NCI-H1105 treated with DMSO at 0.1 percent for 48 hours (cell line): ENCODE measurements at places on chromosomes 7 and 10.

- no peak for DNase-seq
Measured at GRCh38 chr10:74917481-74918077, 91.2 kb downstream of the KAT6B start.

- DNase-seq: peak; percentile 30
Measured at GRCh38 chr7:100799037-100799896, 28.1 kb downstream of the EPHB4 start.

GRCh38 chr10:131708225-131708880, 192.5 kb upstream of the PPP2R2D start:
- no peak for DNase-seq

- DNase-seq: no peak
Measured at GRCh38 chr10:9222917-9223316, 1168.4 kb downstream of the GATA3 start.

- DNase-seq: no peak
Measured at GRCh38 chr10:132187430-132188138, 836 bp downstream of the DPYSL4 start.

DNA sequence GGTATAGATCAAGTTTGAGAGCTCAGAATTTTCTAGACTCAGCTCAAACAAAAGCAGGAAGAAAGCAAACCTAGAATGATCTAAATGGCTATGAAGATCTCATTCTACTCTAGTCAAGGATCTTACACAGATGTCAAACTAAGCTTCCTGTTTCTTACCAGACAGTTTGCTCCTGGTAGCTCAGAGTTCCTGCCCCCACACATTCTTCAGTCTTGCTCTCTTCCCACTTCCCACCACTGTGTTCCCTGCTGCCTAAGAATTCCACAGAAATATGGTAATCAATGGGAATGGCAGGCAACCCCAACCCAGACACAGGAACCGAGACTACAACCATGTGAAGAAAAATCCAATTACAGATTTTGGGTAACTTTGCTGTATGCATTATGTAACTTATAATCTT, 133.4 kb upstream of the PTN start:
- no peak for DNase-seq

DNA sequence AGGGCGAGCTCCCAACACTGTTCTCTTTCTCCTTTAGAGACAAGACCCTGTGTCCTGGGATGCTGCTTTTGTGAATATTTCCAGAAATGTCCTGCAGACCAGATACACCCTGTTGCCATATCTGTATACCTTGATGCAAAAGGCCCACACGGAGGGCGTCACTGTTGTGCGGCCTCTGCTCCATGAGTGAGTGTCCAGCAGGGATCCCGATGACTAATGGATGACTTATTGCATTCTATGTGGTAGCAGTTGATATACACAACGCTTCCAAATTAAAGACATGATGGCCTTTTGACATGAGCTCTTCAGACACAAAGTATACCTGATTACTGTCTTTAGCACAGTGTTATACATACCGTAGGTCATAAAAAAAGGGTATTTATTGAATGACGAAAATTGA, 45.0 kb upstream of the MGAM2 start:
- DNase-seq: no peak

- no peak for DNase-seq
Measured at GRCh38 chr7:97218767-97219166, 101.3 kb downstream of the SDHAF3 start.

- DNase-seq: no peak
Measured at GRCh38 chr7:41238851-41239331, 464.0 kb downstream of the INHBA start.

DNA sequence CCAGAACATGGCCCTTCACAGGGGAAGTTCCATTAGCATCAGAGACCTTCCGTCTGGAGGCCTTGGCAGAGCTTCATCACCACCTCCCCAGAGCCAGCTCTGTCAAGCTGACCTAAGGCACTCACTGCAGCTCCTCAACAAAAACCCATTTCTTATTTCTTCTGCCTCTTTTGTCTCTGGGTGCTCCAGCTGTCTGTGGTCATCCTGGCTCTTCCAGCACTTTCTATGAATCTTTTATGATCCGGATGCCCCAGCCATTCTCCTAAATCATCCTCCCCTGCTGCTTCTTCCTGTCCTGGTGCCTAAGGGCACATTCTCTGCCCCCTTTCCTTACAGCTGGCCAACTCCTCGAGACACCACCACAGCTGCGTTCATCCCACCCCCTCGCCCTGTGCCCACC, 171.7 kb upstream of the INSYN2A start:
- DNase-seq: no peak

- DNase-seq: no peak
Measured at GRCh38 chr7:85997515-85997914, 646.2 kb upstream of the GRM3 start.
